ENCODE measurements at places on chromosomes 1 and 21.

- DNase-seq, result no peak
Observed at GRCh38 chr1:79726911-79727310, 720.4 kb upstream of the ADGRL4 start.

- no peak for DNase-seq
Observed at GRCh38 chr1:109977657-109978378, 6.7 kb upstream of the AHCYL1 start.

DNA sequence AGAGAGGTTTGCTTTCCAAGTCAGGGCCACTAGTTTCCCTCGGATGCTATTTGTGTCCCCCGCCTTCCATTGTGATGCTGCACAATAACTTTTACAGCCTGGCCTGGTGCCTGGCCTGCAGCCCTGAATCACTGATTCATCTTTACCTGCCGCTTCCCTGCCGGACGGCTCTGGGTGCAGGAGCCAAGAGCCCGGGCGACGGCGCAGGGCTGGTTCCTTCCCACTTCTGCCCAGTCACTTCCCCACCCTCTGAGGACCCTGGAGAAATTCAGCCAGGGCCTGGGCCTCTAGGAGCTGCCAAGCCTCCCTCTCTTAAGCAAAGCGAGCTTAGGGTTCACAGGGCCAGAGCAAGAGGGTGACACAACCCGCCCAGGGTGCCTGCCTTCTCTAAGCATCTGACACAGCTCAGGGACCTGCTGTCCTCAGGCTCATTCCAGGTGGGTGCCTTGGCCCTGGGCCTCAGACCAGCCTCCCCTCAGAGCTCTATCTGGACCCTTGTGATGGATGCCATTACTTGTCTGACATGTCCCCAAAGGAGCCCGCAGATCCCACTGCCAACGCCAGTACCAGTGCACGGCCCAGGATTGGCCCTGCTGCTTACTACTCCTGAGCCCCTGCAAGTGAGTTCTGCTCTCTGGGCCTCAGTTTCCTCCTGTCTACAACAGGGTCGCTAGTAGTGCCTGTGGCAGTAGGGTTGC lies 381.0 kb upstream of the VAMP3 start:
- no peak for DNase-seq

- peak; percentile 84 for DNase-seq
Observed at GRCh38 chr1:182069028-182069466, 7.5 kb upstream of the ZNF648 start.

- DNase-seq, result no peak
Observed at GRCh38 chr1:212179394-212180076, 105.7 kb upstream of the PPP2R5A start.

GRCh38 chr1:200217703-200218102 lies 190.2 kb downstream of the NR5A2 start:
- no peak for DNase-seq

GRCh38 chr1:109740615-109741373 lies at the start of gene GSTM3:
TSS of gene GSTM3 (minus strand) at chr1:109741038. CDS start at chr1:109740287, 751 bp downstream.
- peak; percentile 65 for DNase-seq

DNA sequence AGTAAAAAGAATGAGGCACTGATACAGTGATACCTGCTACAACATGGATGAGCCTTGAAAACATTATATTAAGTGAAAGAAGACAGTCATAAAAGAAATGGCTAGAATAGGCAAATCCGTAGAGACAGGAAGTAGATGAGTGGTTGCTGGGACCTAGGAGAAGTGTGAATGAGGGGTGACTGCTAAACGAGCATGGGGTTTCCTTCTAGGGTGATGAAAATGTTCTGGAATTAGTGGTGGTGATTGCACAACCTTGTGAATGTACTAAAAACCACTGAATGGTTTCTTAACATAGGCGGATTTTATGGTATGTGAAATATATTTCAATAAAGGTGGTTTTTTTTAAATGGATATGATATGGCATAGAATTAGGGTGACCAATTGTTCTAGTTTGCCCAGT lies 12.6 kb upstream of the SERINC2 start:
- no peak for DNase-seq

- DNase-seq, result no peak
Observed at GRCh38 chr1:6259491-6260362, 1.2 kb downstream of the GPR153 start.

GRCh38 chr1:156102633-156103511 lies 11.6 kb upstream of the LMNA start:
- DNase-seq, result no peak

- peak; percentile 92 for DNase-seq
Observed at GRCh38 chr21:39673736-39674135, 61.0 kb downstream of the B3GALT5 start.

DNA sequence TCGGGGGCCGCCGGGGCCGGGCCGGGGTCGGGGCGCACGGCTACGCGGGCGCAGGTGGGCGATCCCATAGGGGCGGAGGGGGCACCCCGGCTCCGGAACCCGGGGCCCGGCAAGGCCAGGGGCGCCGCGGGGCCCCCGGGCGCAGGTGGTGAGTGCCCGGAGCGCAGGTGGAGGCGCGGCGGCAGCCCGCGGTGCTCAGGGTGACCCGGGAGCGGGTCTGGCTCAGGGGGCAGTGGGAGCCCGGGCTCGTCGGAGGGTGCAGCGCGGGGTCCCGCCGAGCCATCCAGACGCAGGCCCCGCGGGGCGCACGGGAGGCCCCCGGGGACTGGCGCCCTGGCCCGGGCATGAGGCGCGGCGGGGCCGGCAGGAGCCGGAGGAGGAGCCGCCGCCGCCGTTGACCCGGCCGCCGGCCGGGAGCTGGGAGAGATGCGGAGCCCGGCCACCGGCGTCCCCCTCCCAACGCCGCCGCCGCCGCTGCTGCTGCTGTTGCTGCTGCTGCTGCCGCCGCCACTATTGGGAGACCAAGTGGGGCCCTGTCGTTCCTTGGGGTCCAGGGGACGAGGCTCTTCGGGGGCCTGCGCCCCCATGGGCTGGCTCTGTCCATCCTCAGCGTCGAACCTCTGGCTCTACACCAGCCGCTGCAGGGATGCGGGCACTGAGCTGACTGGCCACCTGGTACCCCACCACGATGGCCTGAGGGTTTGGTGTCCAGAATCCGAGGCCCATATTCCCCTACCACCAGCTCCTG lies 489 bp downstream of the CELSR2 start:
- no peak for DNase-seq

DNA sequence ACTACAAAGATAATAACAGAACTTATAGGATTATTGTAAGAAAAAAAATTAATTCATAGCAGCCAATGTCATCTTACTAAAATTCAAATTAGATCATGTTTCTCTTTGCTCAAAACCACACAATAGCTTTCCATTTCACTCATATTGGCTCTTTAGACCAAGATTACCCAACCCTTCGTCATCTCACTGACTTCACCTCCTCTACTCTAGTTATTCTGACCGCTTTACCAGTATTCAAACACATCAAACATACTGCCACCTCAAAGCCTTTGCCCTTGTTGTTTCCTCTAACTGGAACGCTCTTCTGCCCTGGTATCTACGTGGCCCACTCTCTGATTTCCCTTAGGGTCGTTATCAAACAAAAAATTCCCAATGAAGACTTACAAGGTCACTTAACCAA lies 1.7 kb downstream of the ANGPTL3 start:
- DNase-seq, result no peak

GRCh38 chr1:53869454-53870117 lies 20.0 kb downstream of the YIPF1 start:
- no peak for DNase-seq

DNA sequence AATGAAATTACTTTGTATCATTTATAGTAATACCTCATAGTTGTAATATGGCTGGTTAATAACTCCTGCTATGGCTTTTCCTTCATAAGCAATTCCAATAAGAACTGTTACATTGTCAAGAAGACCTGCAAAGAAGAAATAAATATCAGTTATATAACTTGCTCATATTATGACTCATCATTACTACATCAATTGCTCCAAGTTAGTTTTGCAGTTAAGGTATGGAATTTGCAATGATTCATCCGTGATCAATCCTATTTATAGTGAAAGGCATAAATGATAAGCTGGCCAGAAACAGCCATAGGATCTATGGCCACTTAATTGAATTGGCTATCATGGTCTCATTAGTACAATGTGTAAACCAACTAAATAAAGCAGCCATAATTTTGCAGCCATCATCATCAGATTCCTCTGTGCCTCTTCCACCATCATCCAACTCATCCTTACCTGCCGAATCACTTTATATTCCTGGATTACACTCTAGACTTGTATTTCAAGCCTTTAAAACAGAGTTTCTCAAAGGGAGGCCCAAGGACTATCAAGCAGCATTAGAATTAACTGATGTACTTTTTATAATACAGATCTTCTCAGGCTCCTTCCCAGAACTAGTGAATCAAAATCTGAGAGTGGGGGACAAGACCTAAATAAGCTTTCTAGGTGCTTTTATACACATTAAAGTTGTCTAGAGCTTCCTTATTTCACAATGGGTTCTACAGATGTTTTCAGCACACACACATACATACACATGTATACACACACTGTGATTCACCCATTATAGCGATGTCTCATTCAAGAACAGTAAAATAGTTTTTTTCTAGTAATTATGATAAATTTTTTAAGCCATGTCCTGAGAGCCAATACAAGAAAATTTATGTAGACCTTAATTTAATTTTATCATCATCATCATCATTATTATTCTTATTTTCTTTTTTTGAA lies 21.2 kb upstream of the EPRS1 start:
- DNase-seq, result no peak

- peak; percentile 93 for DNase-seq
Observed at GRCh38 chr1:94926915-94927404, at the start of gene CNN3. TSS of gene CNN3 (minus strand) at chr1:94927110. CDS start at chr1:94926894, 216 bp downstream.

DNA sequence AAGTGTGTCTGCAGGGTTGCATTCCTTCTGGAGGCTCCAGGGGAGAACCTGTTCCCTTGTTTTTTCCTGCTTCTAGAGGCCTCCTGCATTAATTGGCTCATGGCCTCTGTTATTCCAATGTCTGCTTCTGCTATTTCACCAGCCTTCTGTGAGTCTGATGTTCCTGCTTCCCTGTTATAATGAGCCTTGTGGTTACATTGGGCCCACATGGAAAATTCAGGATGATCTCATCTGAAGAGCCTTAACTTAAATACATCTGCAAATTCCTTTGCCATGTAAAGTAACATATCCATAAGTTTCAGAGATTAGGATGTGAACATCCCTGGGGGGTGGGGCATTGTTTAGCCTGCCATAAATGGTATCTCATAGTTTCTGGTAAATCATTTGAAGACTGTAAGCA lies 181.1 kb downstream of the RWDD3 start:
- DNase-seq, result no peak

DNA sequence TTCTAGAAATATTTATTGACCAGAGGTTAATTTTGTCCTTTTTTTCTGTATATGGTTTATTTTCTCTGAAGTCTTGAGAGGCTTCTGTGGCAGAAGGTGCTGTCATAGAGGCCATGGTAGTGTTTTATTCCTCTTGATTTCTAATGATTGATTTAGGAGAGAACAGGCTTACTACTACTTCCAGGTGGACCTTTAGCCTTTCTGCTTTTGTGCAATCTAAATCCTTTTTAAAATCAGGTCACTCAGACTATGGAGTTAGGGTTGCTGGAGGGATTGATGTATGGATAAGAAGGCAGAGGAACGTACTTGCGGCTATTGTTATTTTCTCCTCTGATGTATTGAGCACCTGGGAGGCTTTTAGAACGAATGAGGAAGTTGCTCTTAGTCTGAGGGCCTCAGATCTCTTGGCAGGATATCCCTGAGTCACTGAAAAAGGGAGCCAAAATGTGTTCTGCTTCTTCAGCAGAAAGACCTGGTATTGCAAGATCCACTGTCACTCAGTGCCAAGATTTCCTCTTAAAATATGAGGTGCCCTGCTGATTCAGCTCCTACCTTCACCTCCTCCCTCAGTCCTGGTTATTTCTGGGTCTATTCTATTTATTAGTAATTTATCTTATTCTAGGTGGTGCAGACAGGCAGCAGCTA lies 277.4 kb downstream of the ZNF648 start:
- DNase-seq, result no peak

GRCh38 chr1:208523007-208523406 lies 278.8 kb upstream of the PLXNA2 start:
- no peak for DNase-seq

- peak; percentile 17 for DNase-seq
Observed at GRCh38 chr21:37896788-37897187, 19.5 kb downstream of the KCNJ6 start.

- peak; percentile 13 for DNase-seq
Observed at GRCh38 chr1:23751050-23751814, 8.0 kb downstream of the ELOA start.

DNA sequence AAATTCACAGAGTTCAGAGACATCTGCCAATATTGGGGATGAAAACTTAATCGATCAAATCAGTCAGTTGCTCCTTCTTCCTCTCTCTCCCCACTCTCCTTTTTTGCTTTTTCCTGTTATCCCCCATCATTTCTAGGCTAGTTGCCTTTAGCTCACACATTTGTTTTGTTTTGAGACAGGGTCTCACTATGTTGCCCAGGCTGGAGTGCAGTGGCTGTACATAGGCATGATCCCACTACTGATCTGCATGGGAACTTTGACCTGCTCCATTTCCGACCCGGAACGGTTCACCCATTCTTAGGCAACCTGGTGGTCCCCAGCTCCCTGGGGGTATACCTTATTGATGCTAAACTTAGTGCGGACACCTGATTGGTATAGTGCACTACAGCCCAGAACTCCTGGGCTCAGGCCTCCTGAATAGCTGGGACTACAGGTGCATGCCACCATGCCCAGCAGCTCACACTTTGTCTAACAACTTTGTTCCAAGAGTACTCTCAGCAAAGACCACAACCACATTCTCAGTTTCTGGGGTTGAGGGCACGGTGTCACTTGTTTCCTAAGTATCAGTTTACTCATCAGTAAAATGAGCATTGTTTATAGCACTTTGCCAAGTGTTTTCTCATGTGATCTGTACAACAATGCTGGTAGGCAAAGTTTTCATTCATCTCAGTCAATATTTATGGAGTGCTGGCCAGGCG lies 6.7 kb upstream of the ELOA start:
- no peak for DNase-seq

- no peak for DNase-seq
Observed at GRCh38 chr1:18342744-18343143, 138.0 kb upstream of the KLHDC7A start.

DNA sequence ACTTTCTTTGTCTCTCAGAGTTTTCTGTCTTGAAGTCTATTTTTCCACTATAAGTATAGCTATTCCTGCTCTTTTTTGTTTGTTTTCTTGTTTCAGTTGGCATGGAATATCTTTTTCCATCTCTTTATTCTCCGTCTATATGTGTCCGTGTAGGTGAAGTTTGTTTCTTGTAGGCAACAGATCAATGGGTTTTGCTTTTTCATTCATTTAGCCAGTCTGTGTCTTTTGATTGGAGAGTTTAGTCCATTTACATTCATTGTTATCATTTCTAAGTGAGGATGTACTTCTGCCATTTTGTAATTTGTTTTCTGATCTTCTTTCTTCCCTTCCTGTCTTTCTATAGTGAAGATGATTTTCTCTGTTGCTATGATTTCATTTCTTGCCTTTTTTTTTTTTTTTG lies 132.5 kb upstream of the GPR52 start:
- DNase-seq, result no peak

Data from NCI-H1092 treated with DMSO at 0.1 percent for 48 hours (cell line).